ENCODE measurements at places on chromosomes 4 and X. TPM values are rescaled to one million over a fixed set of nuclear protein-coding genes. Genes with fewer than 3 reads are reported as not detected.

Gene TCP11X1
- not detected for total RNA-seq

DNA sequence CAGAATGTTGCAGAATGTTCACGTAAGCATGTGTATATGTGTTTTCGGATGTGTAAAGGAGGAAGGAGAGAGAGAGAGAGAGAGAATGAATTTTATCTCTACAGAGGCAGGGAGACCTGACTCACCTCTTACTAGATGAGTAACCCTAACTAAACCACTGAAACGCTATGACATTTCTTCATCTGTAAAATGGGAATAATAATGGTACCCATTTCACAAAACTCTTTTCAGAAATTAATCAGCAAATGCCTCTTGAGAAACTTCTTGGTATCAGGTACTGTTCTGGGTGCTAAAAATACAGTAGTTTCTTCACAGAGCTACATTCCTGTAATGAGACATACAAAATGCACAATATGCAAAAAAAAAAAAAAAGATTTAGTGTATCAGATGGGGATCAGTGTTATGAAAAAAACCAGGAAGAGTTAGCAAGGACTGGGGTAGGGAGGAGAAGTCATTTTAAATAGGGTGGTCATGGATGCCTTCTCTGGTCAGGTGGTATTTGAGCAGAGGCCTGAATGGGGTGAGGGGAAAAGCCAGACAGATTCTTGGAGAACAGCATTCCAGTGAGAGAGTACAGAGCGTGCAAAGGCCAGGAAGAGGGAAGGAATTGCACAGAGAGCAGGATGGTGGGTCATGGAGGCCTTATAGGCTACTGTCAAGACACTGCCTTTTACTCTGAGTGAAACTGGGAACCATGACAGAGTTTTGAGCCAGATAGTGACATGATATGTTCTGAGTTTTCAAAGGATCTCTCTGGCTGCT, 84.9 kb upstream of the SPANXB1 start:
- DNase-seq, result no peak

DNA sequence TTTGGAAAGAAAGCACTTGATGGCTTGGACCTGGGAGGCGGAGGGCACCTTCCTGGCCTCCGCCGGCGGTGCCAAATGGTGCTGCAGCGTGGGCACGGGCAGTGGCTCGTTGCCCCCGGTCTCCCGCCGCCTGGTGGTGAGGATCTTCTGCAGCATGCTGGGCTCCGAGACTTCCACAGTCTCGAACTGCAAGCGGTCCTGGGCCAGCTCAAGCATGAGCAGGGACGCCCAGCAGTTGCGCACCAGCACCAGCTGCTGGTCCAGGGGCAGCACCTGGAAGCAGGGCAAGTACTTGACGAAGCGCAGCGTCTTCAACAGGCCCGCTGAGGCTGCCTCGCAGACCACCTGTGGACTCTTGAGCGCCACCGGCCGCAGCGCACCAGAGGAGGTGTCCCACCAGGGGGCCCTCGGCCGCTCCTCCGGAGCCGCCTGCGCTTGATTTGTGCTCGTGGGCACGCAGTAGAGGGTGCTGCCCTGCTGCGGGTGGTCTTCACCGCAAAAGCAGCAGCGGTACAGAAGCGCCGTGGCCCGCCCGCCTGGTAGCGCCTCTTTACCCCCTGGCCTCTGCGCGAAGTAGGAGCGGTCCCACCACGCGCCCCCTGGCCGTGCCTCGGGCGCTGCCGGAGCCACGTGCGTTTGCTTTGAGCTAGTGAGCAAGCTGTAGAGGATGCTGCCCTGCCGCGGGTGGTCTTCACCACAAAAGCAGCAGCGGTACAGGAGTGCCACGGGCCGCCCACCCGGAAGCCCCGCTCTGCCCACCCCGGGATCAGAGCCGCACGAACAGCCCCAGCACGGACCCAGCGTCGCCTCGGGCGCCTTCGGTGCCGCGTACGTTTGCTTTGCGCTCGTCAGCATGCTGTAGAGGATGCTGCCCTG, 689 bp downstream of the NR0B1 start:
- peak; percentile 32 for DNase-seq

Gene AFF1
- 44.4 TPM for total RNA-seq

- DNase-seq, result no peak
These were observed 62.5 kb downstream of the PAQR3 start for GRCh38 chr4:78876568-78877320.

GRCh38 chr4:7310451-7310850, 118.1 kb downstream of the SORCS2 start:
- DNase-seq, result no peak

GRCh38 chrX:21943460-21944135, 3.1 kb downstream of the SMS start:
- no peak for DNase-seq

Gene HAND2
- not detected for total RNA-seq

DNA sequence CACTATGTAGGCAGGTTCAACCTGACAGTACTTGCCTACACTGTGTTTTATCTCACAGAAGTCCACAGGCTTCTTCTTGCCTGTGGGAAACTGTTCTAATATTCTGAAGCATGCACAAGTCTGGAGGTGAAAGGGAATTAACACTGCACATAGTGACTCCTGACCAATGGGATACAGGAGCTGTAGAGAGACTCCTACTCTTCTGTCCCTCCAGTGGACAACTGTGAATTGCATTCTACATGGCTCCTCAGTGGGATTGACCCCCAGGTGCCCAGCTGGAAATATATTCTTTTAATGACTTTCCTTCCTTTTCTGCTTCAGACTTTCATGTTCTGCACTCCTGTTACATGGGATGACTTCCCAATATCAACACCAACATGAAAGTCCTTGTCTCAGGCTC, 8.2 kb upstream of the YIPF6 start:
- DNase-seq, result no peak

DNA sequence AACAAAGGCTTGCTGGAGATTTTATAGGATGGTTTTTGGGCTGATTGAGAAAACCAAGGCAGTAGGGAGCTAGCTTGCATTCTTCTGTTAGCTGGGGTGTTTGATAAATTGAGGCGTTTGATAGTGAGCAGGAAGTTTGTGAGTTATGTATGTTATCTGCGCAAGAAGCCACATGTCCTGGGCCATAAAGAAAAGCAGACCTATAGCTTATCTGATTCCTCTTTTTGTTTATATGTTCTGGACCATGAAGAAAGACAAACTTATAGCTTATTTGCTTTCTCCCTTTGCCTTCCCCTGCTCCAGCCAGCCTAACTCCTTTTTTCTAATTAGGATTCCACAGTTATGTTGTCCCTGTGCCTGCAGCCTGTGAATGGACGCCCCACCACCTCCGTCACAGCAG, 9.2 kb downstream of the HNRNPH2 start:
- no peak for DNase-seq

GRCh38 chr4:113584407-113585150, 177.0 kb downstream of the CAMK2D start:
- DNase-seq, result no peak

Gene VCX
- total RNA-seq, result not detected

DNA sequence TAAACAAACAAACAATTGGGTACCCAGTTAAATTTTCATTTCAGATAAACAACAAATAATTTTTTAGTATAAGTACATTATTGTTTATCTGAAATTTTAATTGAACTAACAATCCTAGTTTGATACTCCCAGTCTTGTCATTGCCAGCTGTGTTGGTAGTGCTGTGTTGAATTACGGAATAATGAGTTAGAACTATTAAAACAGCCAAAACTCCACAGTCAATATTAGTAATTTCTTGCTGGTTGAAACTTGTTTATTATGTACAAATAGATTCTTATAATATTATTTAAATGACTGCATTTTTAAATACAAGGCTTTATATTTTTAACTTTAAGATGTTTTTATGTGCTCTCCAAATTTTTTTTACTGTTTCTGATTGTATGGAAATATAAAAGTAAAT, 2.9 kb downstream of the CXCL8 start:
- DNase-seq, result no peak

Gene ERCC6L
- 0.27 TPM for total RNA-seq

GRCh38 chr4:112492321-112492720, 23.7 kb downstream of the NEUROG2 start:
- no peak for DNase-seq

Gene SSX1
- total RNA-seq, result not detected

GRCh38 chr4:144259285-144259684, 118.8 kb upstream of the GYPA start:
- no peak for DNase-seq

GRCh38 chr4:52892880-52893279, 30.8 kb downstream of the RASL11B start:
- no peak for DNase-seq

- no peak for DNase-seq
These were observed 1724.0 kb downstream of the RPA4 start for GRCh38 chrX:98607739-98608138.

DNA sequence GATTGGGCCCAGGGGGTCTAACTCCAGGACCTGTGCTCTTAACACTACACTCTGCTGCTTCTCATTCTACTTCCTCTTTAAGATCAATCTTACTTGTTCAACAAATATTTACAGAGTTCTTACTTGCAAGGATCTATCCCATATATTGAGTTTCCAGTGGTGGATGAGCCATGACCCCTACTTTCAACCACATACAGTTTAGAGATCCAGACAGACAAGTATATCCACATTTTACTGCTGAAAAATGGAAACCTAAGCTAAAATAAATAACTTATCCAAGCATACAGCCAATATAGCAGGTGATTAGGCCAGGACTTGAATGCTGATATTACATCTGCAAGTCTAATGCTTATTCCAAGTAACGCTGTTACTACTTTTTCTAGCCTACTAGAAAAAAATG, 18.7 kb downstream of the TMEM150C start:
- DNase-seq, result no peak

DNA sequence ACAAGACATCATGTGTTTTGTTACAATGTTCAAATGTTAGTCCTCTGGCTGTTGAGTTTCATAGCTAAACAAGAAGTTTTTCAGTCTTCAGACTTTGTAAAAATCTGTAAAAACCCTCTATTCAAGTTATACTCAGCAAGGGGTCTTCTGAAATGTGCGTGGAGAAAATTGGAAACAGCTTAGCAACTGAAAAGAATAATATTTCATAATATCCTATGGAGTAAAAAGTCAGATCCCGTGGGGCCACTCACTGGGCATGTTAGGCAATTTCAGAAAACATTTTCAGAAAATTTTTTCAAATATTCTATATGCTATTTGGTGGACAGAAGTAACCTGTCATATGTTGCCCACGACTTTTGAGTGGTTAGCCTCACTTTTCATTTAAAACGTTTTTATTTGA, 118.3 kb downstream of the CORIN start:
- no peak for DNase-seq

DNA sequence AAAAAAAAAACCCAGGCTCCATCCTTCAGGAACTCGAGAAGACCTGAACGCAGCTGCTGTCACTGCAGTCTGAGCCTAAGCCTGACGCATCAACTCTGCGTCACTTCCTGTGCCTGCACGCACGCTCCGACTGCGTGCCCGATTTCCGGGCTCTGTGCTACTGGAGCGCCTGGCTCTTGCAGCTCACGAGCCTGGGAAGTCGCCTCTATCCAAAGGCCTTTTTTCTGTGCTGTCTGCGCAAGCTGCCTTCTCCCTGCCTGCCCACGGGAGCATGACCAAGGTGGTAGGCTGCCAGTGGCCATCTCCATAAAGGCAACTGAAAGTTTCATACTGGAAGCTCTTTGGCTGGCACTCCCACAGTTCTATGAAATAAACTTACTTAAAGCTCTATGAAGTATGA, 9.9 kb upstream of the GASK1B start:
- DNase-seq, result no peak

GRCh38 chr4:102826105-102826889, 1.1 kb downstream of the UBE2D3 start:
- DNase-seq, result no peak

DNA sequence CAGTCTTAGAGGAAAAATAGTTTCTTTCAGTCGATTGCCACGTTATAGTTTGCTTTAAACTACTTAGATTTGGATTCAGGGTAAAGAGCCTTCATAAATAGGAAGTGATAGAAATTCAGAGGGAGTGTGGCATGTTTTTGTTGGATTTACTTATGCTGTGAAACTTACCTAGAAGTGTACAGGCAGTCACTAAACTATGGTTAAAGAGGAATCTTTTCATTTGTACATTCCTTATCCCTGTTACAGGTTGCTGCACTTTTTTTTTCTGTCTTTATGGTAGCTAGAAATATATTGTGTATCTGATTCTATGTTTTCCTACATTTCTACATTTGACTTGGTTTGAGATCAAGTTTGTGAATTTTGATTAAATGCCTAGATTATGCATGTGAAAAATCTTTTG, 19.1 kb downstream of the WWC2 start:
- DNase-seq, result no peak

DNA sequence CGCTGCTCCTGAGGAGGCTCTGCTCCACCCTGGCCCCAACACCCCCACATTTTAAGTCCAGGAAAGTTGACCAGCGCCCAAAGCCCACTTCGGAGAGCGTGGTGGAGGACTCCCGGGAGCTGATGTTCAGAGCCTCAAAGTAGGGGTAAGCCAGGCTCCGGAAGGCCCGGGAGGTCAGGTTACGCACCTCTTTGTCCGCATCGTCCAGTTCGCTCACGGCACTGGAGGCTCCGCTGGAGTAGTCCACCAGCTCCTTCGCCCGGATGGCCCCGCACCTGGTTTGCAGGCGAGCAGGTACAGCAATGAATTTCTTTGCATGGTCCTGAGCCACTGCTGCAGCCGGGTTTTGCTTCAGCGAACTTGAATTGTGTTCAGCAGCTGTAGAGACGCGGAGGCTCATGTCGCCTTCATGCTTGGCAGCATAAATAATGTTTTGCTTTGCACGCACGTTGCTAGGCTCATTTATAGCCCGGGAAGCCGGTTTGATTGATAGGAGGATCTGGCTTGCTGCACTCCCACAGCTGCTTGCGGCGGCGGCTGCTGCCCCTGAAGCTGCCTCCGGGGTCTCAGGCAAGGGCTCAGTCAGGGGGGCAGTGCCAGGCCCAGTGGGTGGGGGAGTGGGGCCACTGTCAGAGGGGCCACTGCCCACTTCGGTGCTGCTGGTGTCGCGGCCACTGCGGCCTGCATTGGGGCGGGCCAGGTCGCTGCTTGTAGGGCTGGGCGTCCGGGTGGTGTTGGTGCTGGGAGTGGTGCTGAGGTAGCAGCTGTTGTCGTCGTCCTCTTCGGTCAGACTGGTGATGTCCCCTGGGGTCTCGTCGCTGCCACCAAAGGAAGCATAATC, 4.8 kb downstream of the C4orf54 start:
- no peak for DNase-seq

GRCh38 chr4:167020410-167020809, 213.9 kb downstream of the SPOCK3 start:
- peak; percentile 23 for DNase-seq

DNA sequence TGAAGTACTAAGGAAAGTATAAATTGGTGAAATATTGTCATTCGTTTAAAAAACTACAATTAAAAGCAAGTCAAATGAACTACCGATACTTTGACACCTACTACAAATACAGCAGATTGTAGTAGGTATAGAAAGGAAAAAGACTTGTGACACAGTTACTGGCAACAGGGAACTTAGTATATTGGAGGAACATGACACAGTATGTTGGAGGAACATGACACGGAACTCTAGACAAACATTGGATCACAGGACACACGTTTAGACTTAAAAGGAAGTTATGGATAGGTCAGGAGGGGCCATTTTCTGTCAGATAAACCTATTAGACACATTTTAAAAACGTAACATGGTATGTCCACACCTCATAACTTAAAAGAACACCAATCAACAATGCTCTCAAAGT, 132.5 kb downstream of the APBB2 start:
- no peak for DNase-seq

Gene ABLIM2
- under 0.01 TPM for total RNA-seq

Gene FAM184B
- total RNA-seq, result not detected
